BJ (cell line): ENCODE measurements at places on chromosomes 16 and 17.

DNA sequence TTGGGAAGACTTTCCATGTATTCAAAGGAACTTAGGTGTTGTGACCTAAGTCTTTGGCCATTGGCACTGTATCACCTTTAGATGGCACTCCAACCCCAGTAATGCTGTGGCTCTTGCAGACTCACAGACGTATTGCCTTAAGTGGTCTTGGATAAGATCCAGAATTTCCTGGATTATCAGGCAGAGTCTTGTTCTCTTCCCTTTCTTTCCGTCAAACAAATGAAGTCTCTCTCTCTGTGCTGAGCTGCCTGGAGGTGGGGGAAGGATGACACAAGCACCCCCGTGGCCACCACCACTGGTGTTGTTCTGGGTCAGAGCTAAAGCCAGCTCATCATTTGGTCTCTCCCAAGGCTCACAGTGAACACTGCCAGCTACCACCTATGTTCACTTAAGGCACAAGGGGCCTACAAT is 789.9 kb upstream of the KIF2B start:
- no peak for DNase-seq

DNA sequence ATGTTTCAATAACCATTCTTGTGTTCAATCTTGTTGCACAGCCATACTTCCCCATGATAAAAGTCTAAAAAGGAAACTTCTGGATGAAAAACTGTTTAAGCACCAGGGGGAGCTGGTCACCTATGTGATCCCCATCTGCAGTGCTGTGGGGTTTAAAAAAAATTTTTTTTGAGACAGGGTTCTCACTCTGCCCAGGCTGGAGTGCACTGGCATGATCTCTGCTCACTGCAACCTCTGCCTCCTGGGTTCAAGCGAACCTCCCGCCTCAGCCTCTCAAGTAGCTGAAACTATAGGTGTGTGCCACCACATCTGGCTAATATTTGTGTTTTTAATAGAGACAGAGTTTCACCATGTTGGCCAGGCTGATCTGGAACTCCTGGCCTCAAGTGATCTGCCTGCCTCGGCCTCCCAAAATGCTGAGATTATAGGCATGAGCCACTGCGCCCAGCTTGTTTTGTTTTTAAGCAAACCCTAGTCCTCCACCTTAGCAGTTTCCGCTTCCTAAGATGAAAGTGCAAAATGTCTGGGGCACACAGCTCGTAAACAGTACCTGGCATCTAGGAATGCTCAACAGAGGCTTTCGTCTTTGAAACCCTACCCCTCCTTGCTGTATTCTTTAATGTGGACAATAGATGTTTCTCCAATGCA is 25.4 kb downstream of the DNAJA2 start:
- no peak for DNase-seq

DNA sequence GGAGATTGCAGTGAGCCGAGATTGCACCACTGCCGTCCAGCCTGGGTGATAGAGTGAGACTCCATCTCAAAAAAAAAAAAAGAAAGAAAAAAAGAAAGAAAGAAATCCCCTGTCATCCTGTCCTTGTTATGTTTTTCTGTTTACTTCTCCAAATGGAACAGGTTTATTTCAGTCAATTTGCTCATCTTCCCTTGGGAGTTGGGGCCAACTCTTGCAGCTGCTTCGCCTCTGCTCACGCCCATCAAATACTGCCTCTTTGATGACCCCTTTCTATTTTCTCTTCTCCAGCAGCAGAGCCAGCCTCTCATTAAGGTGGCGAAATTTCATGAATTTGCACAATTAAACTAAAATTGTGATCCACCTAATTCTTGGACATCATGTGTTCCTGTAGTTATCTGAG is 173.4 kb downstream of the ZNF18 start:
- no peak for DNase-seq

DNA sequence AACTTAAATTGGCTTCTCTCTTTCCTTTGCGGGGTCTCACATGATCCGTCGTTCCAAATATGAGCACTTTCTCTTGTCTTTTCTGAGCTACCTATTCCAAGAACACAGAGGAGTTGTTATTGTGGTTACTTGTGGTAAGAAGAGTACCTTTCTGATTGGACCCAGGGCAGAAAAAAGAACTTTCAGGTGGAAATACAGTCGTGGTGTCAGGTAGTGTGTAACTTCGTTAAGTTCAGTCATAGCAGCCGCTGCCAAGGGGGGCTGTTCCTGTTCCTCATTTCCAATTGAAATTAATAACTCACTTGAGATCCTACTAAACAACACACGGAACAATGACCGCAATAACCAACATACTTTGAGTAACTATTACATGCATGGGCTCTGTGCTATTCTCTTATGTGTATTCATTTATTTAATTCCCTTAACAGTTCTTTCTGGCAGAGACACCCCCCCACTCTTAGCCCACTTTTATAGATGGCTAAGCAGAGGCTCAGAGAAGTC is 681.7 kb downstream of the MAF start:
- no peak for DNase-seq

- DNase-seq: no peak
Measured at GRCh38 chr17:50424246-50424995, 1.6 kb upstream of the ACSF2 start.

- no peak for DNase-seq
Measured at GRCh38 chr17:34140006-34140405, 115.1 kb upstream of the CCL2 start.

GRCh38 chr16:24993722-24994686 is 21.2 kb downstream of the ARHGAP17 start:
- peak; percentile 84 for DNase-seq

DNA sequence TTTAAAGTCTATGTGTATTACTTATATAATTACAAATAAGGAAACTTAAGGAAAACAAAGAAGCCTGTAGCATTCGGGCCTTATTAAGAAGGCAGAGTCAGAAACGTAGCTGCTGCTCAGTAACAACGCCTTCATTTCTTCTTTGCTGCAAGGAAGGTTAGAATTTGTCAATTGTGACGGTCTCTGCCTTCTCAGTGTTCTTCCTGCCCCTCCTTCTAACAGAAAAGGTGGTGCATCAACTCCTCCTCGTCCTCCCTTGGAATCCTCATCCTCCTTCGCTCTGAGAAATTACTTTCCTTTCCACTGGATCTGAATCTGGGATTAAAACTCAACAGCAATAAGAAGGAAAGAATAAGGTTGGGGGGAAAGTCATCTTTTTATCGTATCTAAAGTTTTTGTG is 63.0 kb downstream of the VPS53 start:
- no peak for DNase-seq

DNA sequence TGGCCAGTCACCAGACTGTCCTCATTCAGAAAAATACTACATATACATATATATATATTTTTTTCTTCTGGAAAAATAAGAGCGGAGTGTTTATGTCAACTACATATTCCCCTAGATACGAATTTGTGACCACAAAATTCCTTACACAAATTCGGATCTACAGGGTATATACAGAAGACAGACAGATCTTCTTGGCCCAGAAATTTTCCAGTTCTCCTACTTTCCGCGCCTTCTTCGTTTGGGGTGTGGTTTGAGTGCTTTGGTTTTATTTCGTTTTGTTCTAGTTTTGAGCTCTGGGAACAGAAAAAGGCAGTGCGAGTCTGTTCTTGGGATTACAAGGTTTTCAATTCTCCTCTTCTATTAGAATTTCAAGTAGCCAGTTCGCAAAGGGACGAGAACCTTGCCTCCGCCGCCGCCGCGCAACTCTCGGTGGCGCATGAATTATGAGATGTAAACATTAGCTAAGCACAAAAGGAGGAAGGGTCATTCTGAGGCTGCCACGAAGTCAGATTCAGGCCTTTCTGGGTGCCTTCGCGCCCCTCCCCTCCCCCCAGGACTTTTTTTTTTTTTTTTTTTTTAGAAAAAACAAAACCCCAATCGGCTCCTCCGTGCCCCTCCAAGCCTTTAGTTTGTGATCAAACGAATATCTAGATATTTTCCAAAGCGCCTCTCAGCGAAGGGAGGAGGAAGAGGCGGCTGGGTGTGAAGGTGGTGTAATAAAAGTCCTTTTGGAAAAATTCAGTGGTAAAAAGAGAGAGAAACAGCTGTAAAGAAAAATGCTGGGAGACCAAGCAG is 1.8 kb upstream of the HOXB4 start:
- DNase-seq: no peak

GRCh38 chr17:50212121-50212843 is 10.9 kb upstream of the COL1A1 start:
- DNase-seq: peak; percentile 80

- DNase-seq: no peak
Measured at GRCh38 chr17:75542229-75542628, 16.7 kb downstream of the LLGL2 start.

GRCh38 chr16:30065943-30066760 is 592 bp downstream of the ALDOA start:
- no peak for DNase-seq
